ENCODE measurements at places on chromosomes 12 and 14. TPM values are rescaled to one million over a fixed set of nuclear protein-coding genes. Genes with fewer than 3 reads are reported as not detected.

The PLEKHG7 gene
- not detected for total RNA-seq

The RPL10L gene
- not detected for total RNA-seq

The PRH1 gene
- total RNA-seq: 25.1 TPM

The ADSS1 gene
- 2.0 TPM for total RNA-seq

The EGLN3 gene
- 1.1 TPM for total RNA-seq

The ARMH4 gene
- not detected for total RNA-seq

The NKX2-1 gene
- not detected for total RNA-seq

The RNASE3 gene
- not detected for total RNA-seq

All from CD4-positive, alpha-beta T cell (primary cell).